KBM-7 (cell line): ENCODE measurements at places on chromosomes 4 and X.

GRCh38 chr4:102563000-102563399 is 61.8 kb downstream of the NFKB1 start:
- no peak for DNase-seq

GRCh38 chrX:56618323-56618722 is 54.9 kb downstream of the UBQLN2 start:
- peak; percentile 45 for DNase-seq

DNA sequence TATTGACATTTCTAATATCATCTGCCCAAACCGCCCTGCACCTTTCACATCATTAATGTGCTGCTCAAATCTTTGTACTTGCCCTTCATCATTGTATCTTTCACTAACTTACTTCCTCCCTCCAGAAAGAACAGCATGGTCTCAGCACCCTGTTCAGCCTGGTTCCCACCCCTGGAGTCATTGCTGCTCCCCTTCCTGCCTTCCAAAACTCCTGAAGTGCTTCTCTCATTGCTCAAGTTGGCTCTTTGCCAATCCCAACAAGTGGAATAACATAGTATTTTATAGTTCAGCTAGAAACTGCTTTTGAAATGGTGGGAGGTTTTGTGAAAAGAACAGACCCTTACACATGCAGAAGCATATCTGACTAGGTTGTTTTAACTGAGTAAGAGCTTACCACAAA is 14.0 kb upstream of the TTC29 start:
- DNase-seq = no peak

DNA sequence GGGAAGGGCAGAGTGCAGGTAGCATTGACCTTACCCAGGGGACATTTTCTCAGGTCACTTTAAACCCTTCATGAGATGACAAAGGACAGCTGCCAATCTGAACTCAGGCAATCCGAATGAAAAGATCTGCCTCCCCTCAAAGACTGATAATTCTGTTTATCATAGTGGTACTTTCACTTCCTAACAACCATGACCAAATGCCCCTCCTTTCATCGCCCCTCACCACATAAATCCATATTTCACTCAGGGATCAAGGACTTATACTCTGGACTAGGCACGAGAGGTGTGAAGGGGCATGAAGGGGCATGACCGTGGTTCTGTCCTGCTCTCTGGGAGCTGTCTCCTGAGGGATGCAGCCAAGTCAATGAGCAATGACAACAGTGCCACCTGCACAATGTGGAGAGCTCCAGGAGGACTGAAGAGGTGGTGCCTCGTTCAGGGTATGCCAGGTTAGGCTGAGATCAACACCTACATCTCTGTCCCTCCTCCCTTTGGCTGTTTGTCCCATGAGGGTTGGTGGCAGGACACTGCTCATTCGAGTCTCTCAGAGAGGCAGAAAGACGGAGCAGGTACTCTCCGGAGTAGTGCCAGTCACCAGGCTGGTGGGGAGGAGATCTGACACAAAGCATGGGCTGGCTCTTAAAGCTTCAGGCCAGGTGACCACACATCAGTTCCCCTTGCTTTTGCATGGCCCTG is 12.5 kb downstream of the HS3ST1 start:
- no peak for DNase-seq
